Progenitor cell of endocrine pancreas (in vitro differentiated cells): ENCODE measurements at places on chromosomes 1 and 21. TPM values are rescaled to one million over a fixed set of nuclear protein-coding genes. Genes with fewer than 3 reads are reported as not detected.

The SLC2A5 gene
- total RNA-seq: not detected in 2 replicates

The FMO3 gene
- total RNA-seq: not detected in 2 replicates

The WDR26 gene
- 83.9 and 84.9 TPM in 2 replicates for total RNA-seq

The ICOSLG gene
- total RNA-seq: 0.87 and 0.91 TPM in 2 replicates

The KRTAP12-2 gene
- total RNA-seq: not detected in 2 replicates

The TACSTD2 gene
- 22.7 and 22.8 TPM in 2 replicates for total RNA-seq

The HES2 gene
- total RNA-seq: 0.07 and 0.12 TPM in 2 replicates

The CELA3A gene
- 1.5 and 3.1 TPM in 2 replicates for total RNA-seq

The GIPC2 gene
- total RNA-seq: 3.0 and 4.2 TPM in 2 replicates

The LIN28A gene
- 80.2 and 87.8 TPM in 2 replicates for total RNA-seq
